ENCODE measurements at places on chromosomes 1 and 21.

GRCh38 chr1:35668506-35668905 lies 27.2 kb upstream of the PSMB2 start:
- DNase-seq: no peak

DNA sequence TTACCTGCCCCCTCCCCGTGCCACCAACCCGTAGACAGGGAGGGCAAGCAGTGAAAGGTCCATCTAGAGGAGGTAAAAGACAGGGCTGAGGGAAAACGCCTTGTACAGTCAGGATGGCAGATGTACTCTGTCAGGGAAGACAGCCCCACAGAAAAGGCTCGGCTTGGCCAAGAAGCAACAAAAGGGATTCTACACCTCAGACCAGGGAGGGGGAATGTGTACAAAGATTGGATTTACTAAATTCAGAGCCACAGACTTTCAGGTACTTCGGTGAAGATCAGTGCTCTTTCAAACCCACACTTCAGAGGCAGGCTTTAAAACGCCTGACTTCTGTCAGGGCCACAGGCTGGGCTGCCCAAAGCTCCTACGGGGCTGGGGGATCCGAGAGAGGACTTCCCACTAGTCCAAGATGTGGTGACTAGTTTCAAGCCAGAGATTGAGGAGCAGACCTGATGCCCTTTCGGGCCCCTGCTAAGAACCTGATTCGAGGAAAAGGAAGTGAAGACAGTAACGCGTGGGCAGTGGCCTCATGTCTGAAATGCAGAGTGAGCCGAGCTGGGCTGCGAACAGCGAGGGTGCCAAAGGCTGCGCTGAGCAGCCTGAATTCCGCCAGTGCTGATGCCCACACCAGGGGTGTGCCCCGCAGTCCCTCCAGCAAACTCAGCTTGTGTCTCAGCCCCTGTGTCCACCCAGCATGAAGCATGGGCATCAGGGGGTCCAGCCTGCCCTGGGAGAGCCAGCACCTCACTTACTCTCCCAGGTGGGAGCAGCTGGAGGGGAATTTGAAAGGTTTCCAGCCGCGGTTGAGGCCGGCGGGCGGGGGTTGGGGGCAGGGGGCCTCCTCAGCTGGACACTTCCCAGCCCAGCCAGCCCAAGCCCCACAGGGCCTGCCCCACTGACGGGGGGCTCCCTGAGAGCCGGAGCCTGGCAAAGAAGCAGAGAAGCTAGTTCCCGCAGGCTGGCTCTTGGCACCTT lies 36.2 kb downstream of the KIAA1614 start:
- no peak for DNase-seq

- no peak for DNase-seq
Measured at GRCh38 chr1:2968471-2968881, 52.8 kb upstream of the ACTRT2 start.

GRCh38 chr1:169105434-169106094 lies 926 bp upstream of the ATP1B1 start:
- DNase-seq: peak; percentile 36

DNA sequence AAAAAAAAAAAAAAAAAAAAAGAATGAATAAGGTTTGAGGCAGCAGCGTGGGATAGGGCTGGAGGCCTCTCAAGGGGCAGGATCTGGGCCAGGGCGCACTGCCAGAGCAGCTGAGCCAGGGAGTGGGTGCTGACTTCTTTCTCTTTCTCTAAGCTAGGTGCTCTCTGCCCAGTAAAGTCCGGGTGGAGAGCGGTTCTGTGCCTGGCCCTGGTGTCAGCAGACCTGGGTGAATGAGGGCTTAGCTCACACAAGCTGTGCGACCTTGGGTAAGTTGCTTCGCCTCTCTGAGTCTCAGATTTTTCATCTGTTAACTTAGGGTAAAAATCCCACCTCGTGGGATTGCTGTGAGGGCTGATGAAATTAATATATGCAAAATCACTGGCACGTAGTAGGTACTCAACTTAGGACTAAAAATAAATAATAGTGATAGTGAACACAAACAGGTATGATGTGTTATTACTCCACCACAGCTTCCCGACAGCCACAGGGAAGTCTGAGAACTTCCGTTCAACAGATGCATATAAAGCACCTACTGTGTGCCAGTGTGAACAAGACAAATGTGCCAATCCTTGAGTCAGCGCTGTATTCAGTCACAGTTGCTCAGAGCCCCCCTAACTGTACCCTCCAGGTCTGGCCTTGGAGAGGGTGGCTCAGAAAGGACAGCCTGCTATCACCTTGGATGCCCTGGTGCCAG lies 2.0 kb upstream of the FAM131C start:
- no peak for DNase-seq

DNA sequence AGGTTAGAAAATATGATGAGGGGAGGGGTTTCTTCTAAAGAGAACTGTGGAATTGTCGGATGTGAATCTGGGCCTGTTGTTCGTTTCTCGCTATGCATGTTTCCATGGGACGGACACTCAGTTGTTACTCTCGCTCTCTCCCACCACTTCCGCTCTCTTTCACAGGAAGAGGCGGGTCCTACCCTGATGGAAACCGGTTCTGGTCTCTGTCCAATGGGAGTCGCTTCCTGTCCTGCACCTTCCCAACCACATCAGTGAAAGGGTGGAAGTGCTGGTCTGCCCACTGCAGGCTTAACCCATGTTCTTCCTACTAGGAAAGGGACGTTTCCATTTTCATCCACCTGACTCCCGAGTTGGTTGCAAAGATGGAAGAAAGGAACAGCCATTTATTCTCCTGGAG lies 119.4 kb downstream of the KCNJ15 start:
- DNase-seq: no peak

DNA sequence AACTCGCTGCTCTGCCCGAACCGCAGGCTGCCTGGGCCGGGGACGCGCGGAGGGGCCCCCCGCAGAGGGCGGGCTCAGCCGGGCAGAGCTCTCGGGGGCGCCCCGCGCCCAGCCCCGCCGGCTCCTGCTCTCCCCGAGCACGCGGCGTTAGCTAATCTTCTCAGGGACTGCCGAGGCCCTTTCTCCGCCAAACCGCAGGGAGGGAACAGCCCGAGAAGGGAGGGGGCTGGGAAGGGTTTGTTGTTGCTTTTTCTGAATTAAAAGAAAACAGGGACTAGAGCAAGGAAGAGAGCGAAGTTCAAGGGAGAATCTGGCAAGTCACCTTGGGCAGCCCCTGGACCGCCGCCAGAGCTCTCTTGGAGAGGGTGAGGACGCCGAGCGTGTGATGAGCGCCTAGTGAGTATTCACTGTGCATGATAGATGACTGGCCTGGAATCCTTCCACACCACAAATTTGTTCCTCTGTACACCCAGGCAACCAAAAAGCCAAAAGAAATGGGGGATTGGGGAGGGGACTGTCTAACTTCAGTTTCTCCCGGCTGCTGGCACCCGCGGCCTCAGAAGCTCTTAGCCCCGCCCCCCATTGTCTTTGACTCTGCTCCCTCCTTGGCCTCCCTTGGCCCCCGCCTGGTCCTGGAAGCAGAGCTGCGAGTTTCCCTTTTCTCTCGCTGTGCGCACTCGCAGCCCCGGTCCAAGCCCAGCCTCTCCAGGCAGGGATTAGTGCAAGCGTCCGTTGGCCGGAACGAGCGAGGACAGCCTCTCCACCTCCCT lies 19.7 kb upstream of the LMX1A start:
- peak; percentile 85 for DNase-seq

DNA sequence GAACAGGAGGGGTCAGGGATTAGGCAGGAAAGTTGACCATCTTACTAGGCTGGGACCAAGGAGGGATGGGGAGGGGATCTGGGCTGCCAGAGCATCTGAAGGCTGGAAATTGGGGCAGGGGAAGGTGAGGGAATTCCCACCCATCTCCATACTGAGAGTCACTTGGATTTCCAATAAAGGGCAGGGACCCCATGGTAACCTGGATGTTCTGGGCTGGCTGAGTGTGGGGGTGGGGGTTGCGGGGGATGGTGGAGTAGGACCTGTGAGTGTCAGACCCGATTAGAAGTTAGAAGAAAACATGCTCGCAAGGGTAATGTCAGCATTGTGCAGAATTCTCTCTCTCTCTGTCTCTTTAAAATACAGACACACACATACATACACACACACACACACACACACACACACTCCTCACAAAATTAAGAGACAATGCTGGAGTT lies 40.0 kb upstream of the EPS15 start:
- DNase-seq: no peak

GRCh38 chr1:228362884-228363450 lies 43.7 kb downstream of the TRIM11 start:
- DNase-seq: no peak

- no peak for DNase-seq
Measured at GRCh38 chr21:42942244-42942643, 16.8 kb upstream of the ERVH48-1 start.

DNA sequence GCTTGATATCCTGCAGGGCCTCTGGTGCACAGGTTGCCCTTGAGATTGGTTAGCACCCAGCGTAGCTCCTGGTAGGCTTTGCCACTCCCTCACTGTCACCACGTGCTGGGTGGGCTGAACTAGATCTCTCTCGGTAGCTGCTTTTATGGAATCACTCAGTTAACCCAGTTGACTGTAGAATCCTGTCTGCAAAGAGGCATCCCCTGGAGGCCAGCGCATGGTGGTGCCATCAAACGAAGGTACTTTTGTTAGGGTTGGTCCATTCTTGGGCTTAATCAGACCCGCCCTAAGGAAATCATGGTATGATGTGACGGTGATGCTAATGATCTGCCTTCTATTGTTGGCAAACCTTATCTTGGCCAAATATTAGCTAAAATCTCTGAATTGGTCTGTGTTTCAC lies 153.4 kb downstream of the GALNT2 start:
- DNase-seq: no peak

GRCh38 chr21:36966066-36966820 lies at the start of gene HLCS:
Gene HLCS (minus strand): TSS chr21:36966669. CDS start chr21:36966638, 31 bp downstream.
- DNase-seq: peak; percentile 68

- DNase-seq: no peak
Measured at GRCh38 chr1:185467122-185467521, 150.1 kb upstream of the IVNS1ABP start.

- no peak for DNase-seq
Measured at GRCh38 chr1:209810783-209811182, 4.8 kb upstream of the IRF6 start.

DNA sequence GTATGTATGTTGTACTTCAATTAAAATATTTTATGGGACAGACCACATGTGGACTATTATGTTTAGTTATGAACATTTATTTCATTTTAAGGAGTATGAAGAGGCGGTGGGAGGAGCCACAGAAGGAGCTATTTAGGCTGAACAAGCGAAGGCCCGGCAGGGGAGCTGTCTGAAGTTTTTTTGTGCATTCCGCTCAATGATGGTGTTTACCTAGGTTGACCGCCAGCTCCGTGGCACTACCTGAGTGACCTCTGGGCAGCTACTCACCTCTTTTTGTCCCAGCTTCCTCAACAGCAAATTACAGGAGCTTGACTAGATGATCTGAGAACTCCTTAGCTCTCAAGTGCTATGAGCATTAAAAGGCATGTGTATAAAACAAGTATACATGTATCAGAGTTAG lies 32.7 kb upstream of the C1orf198 start:
- DNase-seq: no peak

DNA sequence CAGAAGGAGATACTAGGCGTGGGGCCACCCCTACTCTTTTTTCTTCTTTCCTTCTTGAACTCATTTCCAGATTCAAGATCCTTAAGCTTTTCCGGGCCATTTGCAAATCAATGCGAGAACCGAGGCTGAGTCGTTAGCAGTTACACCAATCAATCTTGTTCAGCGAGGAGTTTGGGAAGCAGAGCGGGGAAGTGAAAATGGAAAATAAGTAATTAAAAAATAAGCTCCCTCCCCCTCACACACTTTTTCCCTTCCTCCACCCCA lies 1.7 kb upstream of the NEGR1 start:
- DNase-seq: peak; percentile 81

- no peak for DNase-seq
Measured at GRCh38 chr1:116971258-116971860, 30.2 kb upstream of the CD101 start.

GRCh38 chr1:180262628-180263488 lies 32.8 kb downstream of the LHX4 start:
- DNase-seq: no peak

GRCh38 chr1:240149484-240150094 lies 57.9 kb downstream of the FMN2 start:
- peak; percentile 30 for DNase-seq

DNA sequence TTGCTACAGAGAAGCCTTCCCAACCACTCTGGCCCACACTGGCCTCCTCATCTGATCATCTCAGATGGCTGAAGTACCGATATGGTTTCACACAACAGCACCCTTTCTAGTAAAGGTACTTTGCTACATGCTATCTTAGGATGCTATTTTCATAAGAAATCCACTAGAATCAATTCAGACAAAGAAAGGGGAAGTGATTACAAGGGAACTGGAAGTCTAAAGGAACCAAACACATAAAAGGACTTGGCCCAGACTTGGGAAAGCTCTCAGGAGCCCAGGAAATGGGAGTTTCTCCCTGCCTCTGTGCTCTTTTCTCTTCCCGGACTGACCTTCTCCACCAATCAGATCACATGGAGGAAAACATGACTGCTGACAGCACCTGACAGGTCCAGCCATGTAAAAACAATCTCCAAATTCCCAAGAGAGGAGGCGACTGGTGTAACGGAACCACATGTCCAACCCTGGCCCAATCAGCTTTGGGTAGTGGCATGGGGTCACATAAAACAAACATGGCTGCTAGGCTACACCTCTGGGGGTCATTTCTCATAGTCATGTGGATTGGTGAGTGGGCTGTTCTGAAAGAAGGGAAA lies 12.7 kb upstream of the FOXE3 start:
- DNase-seq: no peak

DNA sequence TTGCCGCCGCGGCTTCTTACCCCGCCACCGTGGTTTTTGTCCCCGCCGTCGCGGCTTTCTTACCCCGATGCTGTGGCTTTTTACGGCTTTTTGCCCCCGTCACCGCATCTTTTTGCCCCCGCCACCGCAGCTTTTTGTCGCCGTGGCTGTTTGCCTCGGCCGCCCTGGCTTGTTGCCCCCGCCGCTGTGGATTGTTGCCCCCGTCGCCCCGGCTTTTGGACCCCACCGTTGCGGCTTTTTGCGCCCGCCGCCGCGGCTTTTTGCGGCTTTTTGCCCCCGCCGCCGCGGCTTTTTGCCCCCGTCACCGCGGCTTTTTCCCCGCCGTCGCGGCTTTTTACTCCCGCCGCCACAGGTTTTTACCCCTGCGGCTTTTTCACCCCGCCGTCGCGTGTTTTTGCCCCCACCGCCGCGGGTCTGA lies 3934.3 kb downstream of the SRGAP2C start:
- DNase-seq: no peak

GRCh38 chr1:24343412-24344089 lies 24.4 kb downstream of the GRHL3 start:
- DNase-seq: no peak

- DNase-seq: no peak
Measured at GRCh38 chr1:183144752-183145151, 41.3 kb upstream of the LAMC2 start.

GRCh38 chr1:183987593-183988318 lies 49.8 kb downstream of the COLGALT2 start:
- no peak for DNase-seq

DNA sequence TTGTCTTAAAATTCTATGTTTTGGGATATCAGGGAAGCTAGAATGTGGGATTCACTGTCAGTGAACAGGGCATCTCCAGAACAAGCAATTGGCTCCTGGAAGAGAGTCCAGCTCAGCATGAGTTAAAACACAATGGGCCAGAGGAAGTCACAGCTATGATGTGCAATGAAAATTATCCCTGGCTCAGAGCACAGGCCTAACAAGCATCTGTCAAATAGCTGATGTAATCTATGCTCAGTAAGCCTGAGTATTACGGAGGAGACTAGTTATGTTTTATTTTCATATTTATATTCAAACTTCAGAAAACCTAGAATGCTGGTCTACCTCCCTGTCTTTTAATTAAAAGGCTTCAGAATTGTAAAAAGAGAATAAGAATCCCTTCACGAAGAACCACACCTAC lies 41.6 kb downstream of the PARP1 start:
- DNase-seq: no peak

- no peak for DNase-seq
Measured at GRCh38 chr1:245091818-245092637, 62.8 kb upstream of the KIF26B start.

GRCh38 chr1:81999364-81999763 lies 198.6 kb downstream of the ADGRL2 start:
- no peak for DNase-seq
